Stimulated activated CD8-positive, alpha-beta memory T cell treated with anti-CD3 and anti-CD28 coated beads, Interleukin-7, amount 100 ng/mL, for 4 hours (primary cell): ENCODE measurements at places on chromosomes 11 and 22.

- DNase-seq: no peak
Observed at GRCh38 chr11:104694259-104695064, 203.8 kb downstream of the CASP12 start.

DNA sequence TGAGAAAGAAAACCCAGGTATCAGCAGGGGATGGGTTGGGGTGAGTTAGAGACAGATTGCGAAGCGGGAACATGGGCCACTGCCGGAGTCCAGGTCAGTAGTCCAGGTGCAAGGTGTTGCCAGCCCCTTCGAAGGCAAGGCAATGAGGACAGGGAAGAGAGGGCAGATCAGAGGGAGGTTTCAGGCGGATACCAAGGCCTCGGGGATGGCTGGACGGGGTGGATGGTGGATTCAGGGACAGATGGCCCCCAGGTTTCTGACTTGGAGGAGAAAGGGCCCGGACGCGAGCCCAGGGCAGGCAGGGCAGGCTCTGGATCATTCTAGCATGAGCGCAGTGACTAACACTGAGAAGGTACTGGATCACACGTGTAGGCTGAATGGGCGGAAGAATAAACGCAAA lies 25.4 kb upstream of the IGSF9B start:
- DNase-seq: no peak

DNA sequence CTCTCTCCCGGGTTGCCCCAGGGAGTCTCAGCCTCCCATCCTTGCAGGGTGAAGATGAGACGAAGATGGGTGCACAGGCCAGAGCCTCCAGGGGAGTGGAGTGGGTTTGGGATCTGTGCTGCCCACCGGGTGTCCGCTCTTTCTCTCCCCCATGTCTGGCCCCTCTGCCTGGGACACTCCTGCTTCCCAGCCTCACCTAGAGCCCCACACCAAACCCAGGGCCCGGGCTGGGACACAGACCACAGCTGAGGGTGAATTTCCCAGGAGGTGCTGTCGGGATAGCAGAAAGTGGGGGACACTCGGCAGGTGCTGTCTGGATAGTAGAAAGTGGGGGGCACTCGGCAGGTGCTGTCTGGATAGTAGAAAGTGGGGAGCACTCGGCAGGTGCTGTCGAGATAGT lies 25.0 kb upstream of the KRTAP5-7 start:
- DNase-seq: no peak

GRCh38 chr11:46252373-46252914 lies 25.0 kb upstream of the CREB3L1 start:
- no peak for DNase-seq

- DNase-seq: no peak
Observed at GRCh38 chr11:71156301-71156700, 96.1 kb downstream of the SHANK2 start.

DNA sequence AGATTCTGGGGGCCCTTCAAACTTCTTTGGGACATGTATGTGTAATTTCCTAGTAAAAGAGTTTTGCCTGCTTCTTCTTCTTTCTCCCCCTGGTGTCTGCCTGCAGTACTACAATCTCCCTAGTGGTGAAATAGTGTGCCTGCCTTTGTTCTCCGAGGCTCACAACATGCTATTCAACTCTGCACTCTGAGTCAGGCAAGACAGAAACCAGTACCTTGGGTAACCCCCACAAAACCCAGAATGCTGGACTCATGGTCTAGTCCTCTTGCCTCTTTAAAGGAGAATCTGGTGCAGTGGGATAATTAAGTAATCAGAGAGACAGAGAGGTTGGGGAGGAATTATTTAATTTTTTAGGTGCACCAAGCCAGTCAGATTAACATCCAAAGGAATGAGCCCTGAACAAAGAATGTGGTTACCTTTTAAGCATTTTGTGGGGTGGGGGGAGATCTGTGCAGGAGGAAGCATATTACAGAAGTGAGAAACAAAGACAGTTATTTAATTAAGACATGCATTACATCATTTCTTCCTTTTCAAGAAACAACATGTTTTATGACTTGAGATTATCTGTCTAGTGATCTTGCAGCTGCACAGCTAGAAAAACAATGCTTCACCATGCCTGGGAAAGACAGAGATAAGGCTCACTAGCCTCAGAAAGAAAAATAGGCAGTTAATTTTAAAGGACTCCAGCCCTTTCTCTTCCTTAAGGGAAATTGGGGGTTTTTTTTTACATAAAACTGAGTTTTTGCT lies 11.0 kb upstream of the MS4A6A start:
- no peak for DNase-seq

GRCh38 chr11:22471385-22471784 lies 133.2 kb downstream of the SLC17A6 start:
- DNase-seq: no peak

GRCh38 chr22:39266398-39267030 lies 21.7 kb upstream of the PDGFB start:
- no peak for DNase-seq

- no peak for DNase-seq
Observed at GRCh38 chr22:36456464-36456845, 25.0 kb downstream of the TXN2 start.

DNA sequence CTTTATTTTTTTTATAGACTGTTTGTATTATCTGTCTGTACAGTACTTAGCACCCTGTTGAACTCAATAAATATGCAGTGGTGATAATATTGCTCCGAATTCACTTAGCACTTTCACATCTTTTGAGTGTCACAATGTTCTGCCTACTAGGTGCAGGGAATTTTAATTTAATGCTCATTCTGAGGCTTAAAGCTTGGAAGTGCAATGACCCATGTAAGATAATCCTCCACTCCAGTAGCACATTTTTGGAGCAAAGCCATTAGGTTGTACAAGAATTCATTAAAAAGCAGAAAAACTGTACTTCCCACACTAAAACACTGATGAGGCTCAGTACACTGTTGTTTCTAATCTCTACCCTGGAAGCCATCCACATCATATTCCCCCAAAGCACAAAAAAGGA lies 255.3 kb upstream of the MTNR1B start:
- no peak for DNase-seq

GRCh38 chr11:14270690-14271542 lies 88.1 kb downstream of the RRAS2 start:
- no peak for DNase-seq

GRCh38 chr22:27295040-27295439 lies 506.5 kb downstream of the MN1 start:
- DNase-seq: no peak

GRCh38 chr11:118998822-118999221 lies 884 bp downstream of the CENATAC start:
- DNase-seq: no peak

DNA sequence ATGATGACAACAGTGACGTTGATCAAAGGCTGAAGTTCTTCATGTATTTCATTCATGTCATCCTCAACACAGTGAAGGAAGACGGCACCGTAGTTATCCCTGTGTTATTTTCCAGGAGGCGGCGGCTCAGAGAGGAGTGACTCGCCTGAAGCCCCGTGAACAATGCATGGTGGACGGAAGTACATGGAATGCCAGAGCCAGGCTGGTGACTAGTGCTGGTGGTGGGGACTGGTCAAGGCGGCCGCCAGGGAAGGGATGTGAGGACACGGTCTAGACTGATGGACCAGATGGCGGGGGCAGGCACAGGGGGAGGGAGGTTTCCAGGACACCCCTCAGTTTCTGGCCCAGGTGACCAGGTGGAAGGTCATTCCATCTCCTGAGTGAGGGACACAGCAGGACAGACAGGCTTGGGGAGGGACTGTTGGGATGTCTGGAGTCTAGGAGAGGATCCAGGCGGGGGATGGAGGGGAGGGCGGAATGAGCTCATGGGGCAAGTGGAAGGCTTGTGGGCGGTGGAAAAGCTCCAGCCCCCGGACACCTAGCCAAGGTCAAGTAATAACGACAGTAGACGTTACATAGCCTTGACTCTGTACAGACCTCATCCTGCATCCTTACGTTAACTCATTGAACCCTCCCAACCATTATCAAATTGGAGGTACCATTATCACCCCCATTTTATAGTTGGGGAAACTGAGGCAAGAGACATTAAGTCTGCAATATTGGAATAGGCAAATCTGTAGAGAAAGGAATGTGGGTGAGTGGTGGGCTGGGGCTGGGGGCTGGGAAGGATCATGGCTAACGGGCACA lies 16.0 kb upstream of the PICK1 start:
- DNase-seq: no peak
